ENCODE measurements at places on chromosomes 7 and 10. TPM values are rescaled to one million over a fixed set of nuclear protein-coding genes. Genes with fewer than 3 reads are reported as not detected.

DNA sequence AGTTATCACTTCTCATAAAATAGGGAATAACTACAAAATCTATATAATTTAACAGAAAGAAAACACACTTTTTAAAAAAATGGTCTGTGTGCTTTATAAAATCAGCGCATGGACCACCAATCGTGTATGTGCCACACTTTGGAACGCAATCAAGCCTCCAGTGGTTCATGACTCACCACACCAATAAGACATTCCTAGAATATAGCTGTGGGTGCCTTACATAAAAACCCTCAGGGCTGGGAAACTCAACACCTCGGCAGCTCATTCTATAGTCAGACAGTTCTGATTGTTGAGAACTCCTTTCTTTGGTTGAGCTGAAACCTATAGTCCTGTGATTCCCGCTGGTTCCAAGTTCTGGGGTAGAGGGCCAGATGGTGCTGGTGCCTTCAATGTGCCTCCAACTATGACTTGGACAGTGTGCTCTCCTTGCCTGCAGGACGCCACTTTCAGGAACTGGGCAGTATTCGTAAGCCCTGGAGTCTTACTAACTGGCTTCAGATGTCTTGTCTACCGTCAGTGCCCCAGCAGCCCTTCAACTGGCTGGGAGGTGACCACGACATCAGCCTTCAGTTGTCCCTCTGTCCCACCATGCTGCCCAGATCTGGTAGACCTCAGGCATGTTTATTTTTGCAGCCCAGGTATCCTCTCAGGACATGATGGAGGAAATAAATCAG is 135.7 kb upstream of the GDF10 start:
- no peak for DNase-seq

DNA sequence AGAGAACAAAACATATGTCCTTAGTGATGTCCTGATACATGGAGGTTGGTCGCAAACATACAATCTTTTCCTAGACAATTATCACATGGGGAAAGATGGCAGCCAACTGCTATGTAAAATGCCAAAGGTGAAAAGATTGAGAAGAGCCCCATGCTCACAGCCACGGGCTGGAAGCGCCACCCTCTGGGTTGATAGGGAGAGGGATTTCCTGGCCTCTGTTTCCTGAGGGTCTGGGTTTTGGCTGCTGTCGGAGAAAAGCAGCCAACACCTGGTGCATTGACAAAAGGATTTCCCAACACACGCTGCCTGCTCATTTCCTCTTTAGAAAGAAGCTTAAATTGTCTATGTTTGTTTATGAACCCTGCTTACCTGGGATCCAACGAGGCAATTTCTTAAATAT is 43.8 kb downstream of the ITIH5 start:
- DNase-seq = peak; percentile 90

- DNase-seq = no peak
Measured at GRCh38 chr10:104037261-104037951, 48.3 kb downstream of the COL17A1 start.

DNA sequence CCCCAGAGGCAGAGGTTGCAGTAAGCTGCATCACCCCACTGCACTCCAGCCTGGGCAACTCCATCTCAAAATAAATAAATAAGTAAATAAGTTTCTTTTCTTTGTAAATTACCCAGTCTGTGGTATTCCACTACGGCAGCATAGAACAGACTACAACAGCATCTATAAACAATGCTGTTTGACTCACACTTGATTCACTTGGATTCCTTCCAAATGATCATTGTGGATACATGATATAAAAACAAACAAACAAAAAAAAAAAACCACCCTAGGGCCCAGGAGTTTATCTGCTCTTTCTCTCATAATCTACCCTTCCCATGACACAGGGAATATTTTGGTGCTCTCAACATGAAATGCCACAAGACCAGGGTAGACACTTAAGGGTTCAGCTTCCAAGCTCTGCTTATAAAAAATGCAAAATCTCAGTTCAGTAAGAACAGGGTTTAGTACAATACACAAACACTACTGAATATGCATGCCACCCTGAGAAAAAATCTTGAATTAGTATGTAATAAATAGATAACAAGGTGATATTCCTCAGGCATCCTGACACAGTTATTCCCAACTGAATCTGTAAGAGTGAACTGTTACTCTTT is 200.9 kb downstream of the FAM107B start:
- DNase-seq = peak; percentile 55

- no peak for DNase-seq
Measured at GRCh38 chr7:34236057-34236456, 330.7 kb downstream of the BMPER start.

GRCh38 chr7:96772139-96772694 is 62.6 kb upstream of the SEM1 start:
- DNase-seq = no peak

DNA sequence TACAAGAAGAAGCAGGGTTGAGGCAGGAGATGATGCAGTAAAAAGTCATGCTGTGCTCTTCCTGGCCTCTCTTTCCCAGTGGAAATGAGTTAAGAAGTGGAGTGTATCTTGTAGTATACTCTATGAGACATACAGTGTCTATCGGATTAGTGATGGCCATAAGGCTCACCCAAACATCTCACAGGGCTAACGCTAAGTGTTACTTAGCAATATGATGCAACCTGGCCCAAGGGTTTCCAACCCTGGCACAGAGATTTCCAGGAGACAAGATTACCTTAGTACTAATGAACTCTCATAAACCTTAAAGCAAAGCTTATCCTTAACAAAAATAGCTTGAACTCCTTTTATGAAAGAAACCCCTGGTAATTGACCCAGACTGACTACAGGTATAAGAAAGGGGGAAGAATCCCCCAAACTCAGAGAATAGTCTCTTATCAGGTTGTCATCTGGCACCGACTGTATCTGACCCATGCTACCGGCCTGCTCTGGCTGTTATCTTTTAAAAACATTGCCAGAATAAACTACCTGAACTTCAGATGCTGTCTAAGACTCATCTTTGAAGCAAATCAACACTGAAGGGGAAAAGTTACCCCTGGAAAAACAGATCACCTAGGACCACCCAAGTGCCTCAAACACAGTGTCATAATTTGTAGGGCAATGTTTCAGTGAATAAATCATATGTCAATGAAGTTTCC is 1002.0 kb downstream of the REEP3 start:
- no peak for DNase-seq

GRCh38 chr7:4188651-4189050 is 493.4 kb upstream of the FOXK1 start:
- DNase-seq = no peak

DNA sequence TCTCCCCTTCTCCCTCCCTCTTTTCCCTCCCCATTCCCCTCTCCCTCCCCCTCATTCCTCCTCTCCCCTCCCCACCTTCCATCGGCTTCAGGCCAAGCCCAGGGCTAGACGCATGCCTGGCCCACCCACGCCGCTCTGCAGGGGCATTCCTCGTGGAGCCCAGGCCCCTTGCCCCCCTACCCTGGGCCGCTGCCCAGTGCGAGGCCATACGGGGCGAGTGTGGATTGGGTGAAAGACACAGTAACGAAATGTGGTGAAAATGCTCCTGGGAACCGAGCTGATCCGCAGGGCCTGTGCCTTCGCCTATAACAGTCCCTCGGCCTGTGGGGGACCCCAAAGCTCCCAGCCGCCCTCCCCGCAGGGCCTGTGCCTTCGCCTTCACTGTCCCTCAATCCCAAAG is 28.3 kb downstream of the ADGRA1 start:
- DNase-seq = no peak

GRCh38 chr10:51119441-51119840 is 45.2 kb downstream of the PRKG1 start:
- DNase-seq = no peak

- DNase-seq = no peak
Measured at GRCh38 chr7:117839507-117839906, 33.7 kb downstream of the CTTNBP2 start.

GRCh38 chr10:57119684-57120083 is 758.6 kb upstream of the ZWINT start:
- no peak for DNase-seq

- no peak for DNase-seq
Measured at GRCh38 chr7:8291397-8292141, 29.6 kb upstream of the ICA1 start.

DNA sequence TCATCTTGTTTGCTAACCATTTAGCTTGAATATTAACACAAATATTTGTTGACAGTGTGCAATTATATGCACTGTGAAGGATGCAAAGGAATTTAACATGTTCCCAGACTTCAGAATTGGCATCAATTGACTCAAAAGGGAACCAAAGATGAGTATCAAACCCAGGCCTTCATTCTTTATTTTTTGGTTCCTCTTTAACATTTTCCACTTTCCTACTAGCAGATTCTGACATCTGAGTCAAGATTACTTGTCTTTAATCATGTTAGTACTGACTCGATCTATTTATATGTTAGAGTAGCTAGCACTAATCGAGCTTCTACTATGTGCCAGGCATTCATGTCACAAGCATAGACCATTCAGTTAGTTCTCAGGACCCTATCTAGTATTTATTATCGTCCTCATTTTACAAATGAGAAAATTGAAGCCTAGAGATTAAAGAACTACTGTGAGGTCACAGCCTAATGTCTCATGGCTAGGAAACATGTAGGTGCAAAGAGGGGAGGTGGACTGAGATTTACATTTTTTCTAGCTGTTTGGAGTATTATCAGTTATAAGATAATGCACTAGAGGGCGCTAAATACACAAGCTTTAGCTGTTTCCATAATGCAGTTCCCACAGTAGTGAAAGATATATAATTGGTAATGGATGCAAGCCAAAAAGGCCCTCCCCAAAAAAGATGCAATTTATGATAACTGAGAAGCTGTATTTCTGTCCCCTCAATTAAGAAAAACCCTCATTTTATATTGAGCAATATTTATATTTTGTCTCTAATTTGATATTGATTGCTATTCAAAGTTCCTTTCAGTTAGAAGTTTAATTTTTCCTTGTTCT is 32.9 kb upstream of the KMT2E start:
- peak; percentile 84 for DNase-seq

GRCh38 chr10:649445-649797 is 40.0 kb downstream of the DIP2C start:
- no peak for DNase-seq

- DNase-seq = no peak
Measured at GRCh38 chr10:123157210-123157609, 3.0 kb downstream of the BUB3 start.

- peak; percentile 77 for DNase-seq
Measured at GRCh38 chr7:85023066-85023712, 163.7 kb downstream of the SEMA3D start.

- DNase-seq = no peak
Measured at GRCh38 chr10:48517911-48518811, 86.7 kb downstream of the ARHGAP22 start.

DNA sequence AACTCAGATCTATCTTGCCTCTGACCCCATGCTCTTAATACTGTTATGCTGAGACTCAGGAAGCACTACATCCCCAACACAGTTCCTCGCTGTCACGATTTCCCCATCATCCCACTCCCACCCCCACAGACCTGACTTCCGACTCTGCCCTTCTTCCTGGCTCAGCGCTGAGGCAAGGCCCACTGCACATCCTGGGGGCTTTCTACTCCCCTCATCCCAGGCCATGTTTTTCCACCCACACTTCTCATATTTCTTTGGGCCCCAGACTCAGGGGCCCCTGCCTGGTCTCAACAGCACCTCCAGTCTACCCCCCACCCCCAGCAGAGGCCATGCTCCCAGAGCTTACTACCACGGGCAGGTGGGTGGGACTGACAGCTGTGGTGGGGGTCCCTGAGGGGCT is 7.7 kb upstream of the NDST2 start:
- no peak for DNase-seq

- peak; percentile 56 for DNase-seq
Measured at GRCh38 chr7:34091321-34091917, 186.1 kb downstream of the BMPER start.

- no peak for DNase-seq
Measured at GRCh38 chr10:122357685-122358084, 16.8 kb upstream of the PLEKHA1 start.

DNA sequence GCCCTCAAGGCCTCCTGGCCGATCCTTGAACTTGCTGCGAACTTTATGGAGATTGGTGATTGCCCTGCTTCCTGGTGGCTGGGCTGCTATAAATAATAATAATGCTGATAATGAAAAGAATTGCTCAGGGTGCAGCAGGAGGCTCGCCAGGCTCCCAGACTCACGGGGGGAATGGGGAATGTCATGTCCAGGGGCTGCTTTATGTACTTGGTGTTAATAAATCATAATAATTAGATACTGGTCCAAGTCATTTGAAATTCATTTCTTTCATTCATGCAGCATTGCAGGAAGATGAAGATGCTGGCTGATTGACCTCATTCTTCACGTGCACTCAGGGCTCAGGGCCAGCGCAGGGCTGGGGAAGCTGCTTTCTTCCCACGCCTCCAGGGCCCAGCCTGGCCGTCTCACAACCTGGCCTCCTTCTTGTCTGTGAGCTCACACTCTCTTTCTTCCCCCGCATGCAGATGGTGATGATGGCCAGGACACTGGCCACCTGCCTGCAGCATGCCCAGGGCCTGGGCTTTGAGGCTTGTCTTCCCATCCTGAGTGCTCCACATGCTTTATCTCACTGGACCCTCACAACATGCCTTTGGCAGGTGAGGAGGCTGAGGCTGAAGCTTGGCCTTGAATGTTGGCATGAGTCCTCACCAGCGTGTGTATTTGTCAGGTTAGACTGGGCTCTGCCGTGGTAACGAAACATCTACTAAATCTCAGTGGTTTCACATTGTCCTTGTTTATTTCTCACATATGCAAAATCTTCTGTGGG is 138.4 kb upstream of the TNS3 start:
- DNase-seq = no peak

DNA sequence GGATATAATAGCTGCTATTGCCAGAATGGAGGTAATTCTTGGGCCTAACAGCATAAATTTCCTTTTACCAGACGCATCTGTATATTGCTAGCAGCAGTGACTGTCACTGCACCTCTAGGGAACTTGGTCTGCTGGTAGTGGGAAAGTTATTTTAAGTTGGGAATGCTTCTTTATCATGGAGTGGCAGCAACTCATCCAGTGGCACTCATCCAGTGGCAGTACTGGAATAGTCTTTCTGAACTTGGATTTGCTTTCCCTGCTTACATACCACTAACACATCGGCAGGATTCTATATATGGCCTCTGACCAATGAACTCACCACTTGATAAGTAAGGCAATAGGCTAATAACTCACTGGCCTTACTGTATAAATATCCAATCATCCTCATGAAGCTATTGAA is 22.0 kb upstream of the ICA1 start:
- no peak for DNase-seq

The DGKB gene
- total RNA-seq = not detected

The OR6B1 gene
- not detected for total RNA-seq

The ARF5 gene
- 146 TPM for total RNA-seq

The ZPBP gene
- not detected for total RNA-seq

The ZNF32 gene
- total RNA-seq = 32.5 TPM

The RBM20 gene
- total RNA-seq = 2.0 TPM

The GRM3 gene
- total RNA-seq = not detected

The OR2F1 gene
- not detected for total RNA-seq

All from lung microvascular endothelial cell (primary cell).